ENCODE measurements at places on chromosomes 4 and X.

- no peak for DNase-seq
Observed at GRCh38 chr4:154622598-154622997, 10.1 kb upstream of the FGG start.

GRCh38 chr4:26576231-26576739, 7.6 kb upstream of the TBC1D19 start:
- DNase-seq: no peak

GRCh38 chr4:169009286-169010124, 550 bp downstream of the CBR4 start:
- DNase-seq: peak; percentile 46

GRCh38 chr4:163109967-163110366, 56.7 kb downstream of the NAF1 start:
- DNase-seq: no peak
